ENCODE measurements at places on chromosomes 12 and 14.

DNA sequence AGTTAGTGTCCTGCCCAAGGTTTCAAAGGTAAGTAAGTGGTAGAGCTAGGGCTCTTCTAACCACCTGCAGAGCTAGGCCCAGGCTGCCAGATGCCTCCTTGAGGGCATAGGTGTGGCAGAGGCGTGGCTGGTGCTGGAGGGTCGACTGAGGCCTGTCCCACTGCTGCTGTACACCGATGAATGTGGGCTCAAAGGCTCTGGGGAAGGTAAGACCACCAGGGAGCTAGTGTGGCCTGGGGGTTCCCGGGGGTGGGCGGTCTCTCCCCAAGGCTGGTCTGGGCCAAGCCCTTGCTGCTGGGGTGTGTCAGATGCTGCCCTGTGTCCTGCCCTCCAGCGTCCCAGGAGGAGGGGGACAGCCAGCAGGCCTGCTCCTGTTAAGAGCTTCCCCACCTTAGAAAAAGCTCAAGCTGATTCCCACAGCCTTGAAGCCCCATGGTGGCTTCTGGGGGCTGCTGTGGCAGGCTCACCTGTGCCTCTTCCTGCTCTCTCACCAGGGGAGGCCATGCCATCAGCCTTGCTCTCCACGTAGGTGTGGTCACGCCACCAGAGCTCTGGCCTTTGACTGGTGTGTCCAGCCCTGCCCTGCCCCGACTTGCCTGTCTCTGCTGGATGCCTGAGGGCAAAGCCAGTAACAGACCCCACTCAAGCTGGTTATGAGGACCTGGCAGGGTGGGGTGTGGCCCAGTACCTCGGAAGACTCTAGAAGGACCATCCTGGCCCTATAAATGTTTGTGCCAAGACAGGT, 36.8 kb downstream of the SH2B3 start:
- no peak for DNase-seq

DNA sequence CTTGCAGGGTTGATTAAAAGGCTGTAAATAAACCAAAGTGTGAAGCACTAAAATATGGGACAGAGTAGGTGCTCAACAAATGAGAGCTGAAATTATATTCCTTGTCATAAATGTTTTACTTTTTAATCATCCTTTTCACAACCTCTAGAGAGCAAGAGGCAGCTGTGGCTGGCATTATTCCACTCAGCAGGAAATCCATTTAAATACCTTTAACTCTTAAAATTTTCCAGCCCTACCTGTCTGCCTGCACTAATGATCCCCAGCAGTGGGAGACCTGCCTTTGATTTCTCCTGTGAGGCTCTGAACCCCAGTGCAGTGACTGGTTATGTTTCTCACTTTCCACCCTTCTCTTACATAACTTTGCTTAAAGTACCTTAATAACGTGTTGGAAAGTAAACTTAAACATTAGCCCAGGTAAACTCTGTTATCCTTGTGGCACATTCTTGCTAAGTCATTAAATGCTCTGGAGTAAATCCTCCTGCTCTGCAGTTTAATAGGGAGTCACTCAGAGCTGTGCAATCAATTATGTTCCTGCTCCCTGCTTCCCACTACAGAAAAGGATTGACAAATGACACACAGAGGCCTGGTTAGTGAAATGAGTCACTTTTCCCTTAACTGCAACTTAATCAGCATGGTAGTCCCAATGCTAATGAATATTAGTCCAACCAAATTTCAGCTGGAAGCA, 755.7 kb upstream of the USP15 start:
- DNase-seq: no peak

GRCh38 chr12:118325081-118325480, 47.6 kb downstream of the TAOK3 start:
- DNase-seq: no peak

DNA sequence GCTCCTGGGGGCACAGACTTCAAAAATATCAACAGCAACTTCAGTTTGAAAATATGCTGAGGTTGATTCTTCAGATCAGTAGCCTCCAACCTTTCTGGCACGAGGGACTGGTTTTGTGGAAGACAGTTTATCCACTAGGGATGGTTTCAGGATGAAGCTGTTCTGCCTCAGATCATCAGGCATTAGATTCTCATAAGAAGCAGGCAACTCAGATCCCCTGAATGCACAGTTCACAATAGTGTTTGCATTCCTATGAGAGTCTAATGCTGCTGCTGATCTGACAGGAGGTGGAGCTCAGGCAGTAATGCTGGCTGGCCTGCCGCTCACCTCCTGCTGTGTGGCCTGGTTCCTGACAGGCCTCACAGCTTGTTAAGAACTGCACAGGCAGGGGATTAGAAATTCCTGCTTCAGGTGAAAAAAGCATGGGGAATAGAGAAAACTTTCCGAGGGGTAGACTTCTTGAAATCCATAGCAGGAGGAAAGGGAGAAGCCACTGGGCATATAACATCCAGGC, 12.8 kb downstream of the EPYC start:
- DNase-seq: no peak

DNA sequence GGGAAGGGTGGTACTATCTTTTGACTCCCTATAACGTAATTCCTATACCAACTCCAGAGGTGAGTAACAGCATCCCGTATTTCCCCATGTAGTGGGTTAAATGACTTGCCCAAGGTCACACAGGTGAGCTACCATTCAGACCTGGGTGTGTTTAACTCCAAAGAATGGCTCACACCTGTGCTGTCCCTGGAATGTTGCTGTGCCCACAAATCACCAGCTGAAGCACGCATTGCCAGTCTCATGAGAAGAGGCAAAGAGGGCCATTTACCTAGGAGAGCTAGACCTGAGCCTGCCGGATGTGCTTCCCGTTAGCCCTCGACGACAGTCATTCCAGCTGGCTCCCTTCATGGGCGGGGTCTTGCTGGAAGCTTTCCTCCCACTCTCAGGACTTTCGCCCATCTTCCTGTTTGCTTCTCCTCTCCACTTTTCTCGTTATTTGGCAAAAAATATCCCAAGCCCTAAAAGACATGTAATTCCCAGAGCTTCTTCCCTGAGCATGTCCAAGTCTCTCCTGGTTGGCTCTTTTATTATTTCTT, 106.6 kb upstream of the VASH1 start:
- DNase-seq: no peak

DNA sequence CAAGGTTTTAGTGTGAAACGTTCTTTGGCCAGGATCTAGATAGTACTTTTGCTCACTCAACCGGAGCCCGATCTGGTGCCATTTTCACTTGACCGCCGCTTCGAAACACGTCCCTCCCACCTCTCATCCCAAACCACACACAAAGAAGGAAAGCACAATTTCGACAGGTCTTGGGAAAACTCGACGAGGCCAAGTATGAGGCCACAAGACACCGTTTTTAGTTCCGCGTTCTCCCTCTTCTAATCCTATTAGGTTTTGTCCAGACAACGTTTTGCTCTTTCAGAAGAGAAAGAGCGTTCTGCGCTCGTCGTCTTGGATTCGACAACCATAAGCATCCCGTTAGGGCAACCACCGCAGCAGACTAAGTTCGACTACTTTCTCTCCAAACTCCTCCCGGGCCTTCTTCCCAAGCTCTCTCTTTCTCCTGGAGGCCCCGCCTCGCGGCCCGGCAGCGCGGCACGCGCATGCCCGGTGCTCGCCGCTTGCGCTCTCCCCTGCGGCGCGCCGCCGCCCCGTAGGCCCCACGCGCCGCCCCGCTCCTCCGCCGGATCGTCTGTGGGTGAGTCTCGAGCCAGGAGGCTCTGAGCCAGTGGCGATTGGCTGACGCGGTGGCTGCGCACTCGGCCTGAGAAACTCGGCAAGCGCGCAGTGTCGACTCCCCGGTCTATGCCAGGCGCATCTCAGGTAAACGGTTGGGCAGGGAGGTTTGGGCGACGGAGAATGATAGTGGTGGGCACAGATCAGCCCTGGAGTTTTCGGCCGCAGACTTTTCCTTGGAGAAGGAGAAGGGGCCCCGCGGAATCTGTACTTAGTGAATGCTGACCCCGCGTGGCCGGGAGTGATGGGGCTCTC, at the start of gene MIPOL1:
Gene MIPOL1, plus strand, starts transcription at position 517 of the 852 bp plus-strand sequence. CDS start 49,952 bp downstream, outside the sequence.
- DNase-seq: peak; percentile 89

DNA sequence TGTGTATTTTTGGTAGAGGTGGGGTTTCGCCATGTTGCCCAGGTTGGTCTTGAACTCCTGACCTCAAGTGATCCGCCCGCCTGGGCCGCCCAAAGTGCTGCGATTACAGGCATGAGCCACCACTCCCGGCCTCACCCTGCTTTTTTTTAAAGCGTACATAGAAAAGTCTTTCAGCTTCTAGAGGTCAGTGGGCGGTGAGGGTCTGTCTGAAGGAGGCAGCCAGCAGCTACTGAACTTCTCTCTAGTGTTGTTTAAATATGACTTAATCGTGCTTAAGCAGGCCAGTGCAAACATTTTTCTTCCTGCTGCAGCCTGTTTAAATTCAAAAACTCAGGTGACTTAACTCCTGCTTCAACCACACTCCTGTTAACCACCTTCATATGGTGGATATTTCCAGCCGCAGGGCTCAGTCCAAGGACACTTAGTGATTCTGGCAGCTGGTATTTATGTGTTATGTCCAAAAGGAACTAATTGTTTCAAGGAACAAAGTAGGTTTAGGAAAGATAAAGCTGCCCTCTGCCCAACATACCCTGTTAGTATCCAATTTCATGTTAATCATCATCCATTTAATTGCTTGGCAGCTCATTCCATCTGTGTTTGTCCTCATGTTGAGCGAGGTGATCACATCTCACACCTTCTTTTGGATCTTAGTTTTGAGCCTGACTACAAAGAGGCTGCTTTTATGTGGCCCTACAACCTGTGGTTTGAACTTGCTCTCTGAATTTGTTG, 2.0 kb downstream of the PRKAB1 start:
- DNase-seq: no peak

All from AG10803 (cell line).